ENCODE measurements at places on chromosomes 13 and 19.

DNA sequence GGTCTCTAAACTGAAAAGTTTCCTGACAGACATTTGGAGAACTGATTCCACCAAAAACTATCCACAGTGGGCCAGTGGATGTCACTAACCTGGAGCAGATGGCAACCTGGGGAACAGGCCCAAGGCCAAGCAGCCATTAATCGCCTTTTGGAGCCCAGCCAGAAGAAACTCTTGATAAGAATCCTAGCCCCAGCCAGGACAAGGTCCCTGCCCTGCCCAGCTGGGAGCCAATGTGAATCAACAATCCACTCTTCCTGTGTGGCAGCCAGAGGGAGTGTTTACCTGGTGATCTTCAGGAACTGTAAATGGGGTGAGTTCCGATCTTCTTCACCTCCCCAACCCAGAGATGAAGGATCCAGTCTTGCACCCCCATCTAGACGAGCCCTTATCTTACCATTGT, 14.5 kb upstream of the IGSF23 start:
- no peaks in the 10 kb centered on the region for H3K36me3 ChIP-seq
- H3K27ac ChIP-seq, result no peak overlapping the region
- peaks cover 30% of the 10 kb centered on the region for H3K27me3 ChIP-seq

DNA sequence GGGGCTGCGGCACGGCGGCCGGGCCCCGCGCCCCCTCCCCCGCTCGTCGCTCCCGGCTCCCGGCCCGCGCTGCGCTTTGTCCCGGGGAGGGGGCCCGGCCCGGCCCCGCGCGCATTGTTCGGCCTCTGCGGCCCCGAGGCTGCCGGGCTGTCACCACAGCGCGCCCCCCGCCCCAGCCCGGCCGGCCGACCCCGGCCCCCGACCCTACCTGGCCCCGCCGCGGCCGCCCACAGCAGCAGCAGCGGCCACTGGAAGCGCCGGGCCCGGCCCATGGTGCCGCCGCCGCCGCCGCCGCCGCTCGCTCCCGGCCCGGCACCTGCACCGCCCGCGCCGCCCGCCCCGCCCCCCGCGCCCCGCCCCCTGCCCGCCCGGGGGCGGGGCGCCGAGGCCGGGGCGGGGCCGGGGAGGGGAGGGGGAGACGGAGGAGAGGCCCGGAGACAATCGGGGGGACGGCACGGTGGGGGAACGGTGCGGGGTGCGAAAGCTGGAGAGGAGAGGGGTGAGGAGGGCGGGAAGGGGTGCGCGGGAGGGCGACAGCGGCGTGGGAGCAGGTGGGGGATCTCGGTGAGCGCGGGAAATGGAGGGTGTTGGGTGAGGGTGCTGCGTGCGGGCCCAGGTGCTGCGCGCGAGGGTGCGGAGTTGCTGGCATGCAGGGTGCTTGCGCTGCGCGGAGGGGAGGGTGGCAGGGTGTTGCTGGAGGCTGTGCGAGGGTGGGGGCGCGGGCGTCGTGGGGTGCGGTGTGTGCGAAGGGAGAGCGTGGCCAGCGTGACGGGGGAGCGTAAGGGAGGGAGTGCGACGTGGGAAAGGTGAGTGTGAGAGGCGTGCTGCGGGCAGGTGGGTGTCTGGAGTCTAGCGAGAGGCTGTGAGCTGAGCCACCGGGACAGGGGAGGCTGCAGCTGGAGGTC, at the start of gene CADM4:
Gene CADM4 (minus strand): TSS at position 332 of the 905 bp plus-strand sequence. CDS start 60 bp downstream, at position 272.
- no peaks in the 10 kb centered on the region for H3K36me3 ChIP-seq
- peaks cover 34% of the 10 kb centered on the region for H3K27me3 ChIP-seq
- peaks cover 23% of the 10 kb centered on the region for H3K4me1 ChIP-seq
- DNase-seq, result peak; percentile 49

DNA sequence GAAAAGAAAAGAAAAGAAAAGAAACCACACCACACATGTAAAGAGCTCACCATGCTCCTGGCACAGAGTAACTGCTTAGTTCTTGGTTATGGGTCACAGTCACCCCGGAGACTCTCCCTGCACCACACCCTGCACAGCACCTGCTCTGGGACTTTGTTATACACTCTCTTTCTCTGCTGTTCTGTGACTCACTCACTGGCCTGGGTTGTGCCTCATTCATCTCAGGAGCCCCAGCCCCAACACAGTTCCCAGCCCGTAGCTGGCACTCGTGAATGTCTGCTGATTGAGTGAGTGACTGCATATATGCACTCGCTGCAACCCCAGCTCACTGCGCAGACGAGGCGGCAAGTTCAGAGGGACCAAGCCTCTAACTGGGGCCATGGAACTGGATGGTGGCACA, 22.9 kb upstream of the ZNF507 start:
- no peak for DNase-seq
- no peak overlapping the region for H3K27ac ChIP-seq

DNA sequence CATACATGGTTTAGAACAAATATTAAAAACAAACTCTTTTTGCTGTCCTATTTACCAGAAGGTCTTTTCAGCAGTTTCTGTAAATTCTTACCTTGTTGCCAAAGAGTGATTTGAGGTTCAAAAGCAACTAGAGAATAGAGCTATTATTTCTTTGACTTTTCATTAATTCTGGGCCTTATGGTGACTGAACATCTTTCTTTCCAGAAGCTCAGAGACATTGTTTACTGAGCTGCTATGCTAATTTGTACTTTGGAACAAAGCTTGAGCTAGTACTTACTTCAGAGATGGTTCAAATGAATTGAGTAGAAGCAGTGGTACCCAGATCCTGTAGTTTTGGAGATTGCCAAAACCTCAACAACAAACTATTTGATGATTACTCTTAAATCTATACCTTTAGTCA, 331.2 kb downstream of the SPRY2 start:
- H3K4me3 ChIP-seq, result no peak overlapping the region
- no peaks in the 10 kb centered on the region for H3K27me3 ChIP-seq
- H3K4me1 ChIP-seq, result peaks cover 3% of the 10 kb centered on the region

- peaks cover 2% of the 10 kb centered on the region for H3K27me3 ChIP-seq
- H3K36me3 ChIP-seq, result no peaks in the 10 kb centered on the region
- DNase-seq, result no peak
- H3K4me3 ChIP-seq, result no peak overlapping the region
- H3K27ac ChIP-seq, result no peak overlapping the region
- no peaks in the 10 kb centered on the region for H3K4me1 ChIP-seq
Observed at GRCh38 chr19:13070425-13071140, 32.1 kb downstream of the LYL1 start.

GRCh38 chr13:42218576-42218975, 53.4 kb upstream of the AKAP11 start:
- H3K4me3 ChIP-seq, result no peak overlapping the region
- H3K27me3 ChIP-seq, result no peaks in the 10 kb centered on the region
- DNase-seq, result no peak
- H3K27ac ChIP-seq, result no peak overlapping the region
- no peaks in the 10 kb centered on the region for H3K4me1 ChIP-seq
- no peaks in the 10 kb centered on the region for H3K36me3 ChIP-seq

GRCh38 chr13:66681403-66681802, 548.7 kb downstream of the PCDH9 start:
- no peaks in the 10 kb centered on the region for H3K36me3 ChIP-seq
- H3K4me1 ChIP-seq, result no peaks in the 10 kb centered on the region
- no peaks in the 10 kb centered on the region for H3K27me3 ChIP-seq
- no peak overlapping the region for H3K27ac ChIP-seq

DNA sequence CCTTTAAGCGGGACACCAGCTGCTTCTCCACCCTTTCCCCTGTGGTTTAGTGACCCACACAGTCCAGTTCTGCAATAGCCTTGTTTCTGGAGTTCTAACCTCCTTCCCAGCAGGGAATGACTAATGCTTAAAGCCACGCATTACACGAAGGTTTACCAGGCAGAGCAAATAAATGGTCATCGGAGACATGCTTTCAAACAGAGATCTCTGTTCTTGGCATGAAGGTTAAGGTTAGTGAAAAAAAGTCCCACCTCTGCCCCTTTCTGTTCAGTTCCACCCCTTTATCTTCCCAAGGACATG, 25.3 kb upstream of the MEDAG start:
- DNase-seq, result no peak
- no peak overlapping the region for H3K4me3 ChIP-seq
- peaks cover 17% of the 10 kb centered on the region for H3K27me3 ChIP-seq
- no peak overlapping the region for H3K27ac ChIP-seq
- H3K4me1 ChIP-seq, result no peaks in the 10 kb centered on the region

GRCh38 chr19:56507446-56508289, at the start of gene ZNF471:
Gene ZNF471 (plus strand): TSS chr19:56507855. CDS start chr19:56511572, 3,717 bp downstream.
- peaks cover 5% of the 10 kb centered on the region for H3K36me3 ChIP-seq
- H3K27me3 ChIP-seq, result no peaks in the 10 kb centered on the region
- DNase-seq, result peak; percentile 81
- H3K4me3 ChIP-seq, result no peak within 1 kb of the TSS
- no peak within 1 kb of the TSS for H3K27ac ChIP-seq
- peaks cover 9% of the 10 kb centered on the region for H3K4me1 ChIP-seq

- peak overlapping the region; percentile 99 for H3K27ac ChIP-seq
- DNase-seq, result no peak
- peak overlapping the region; percentile 97 for H3K4me3 ChIP-seq
- peaks cover 46% of the 10 kb centered on the region for H3K36me3 ChIP-seq
- H3K4me1 ChIP-seq, result peaks cover 92% of the 10 kb centered on the region
Observed at GRCh38 chr19:41551711-41552110, 24.3 kb upstream of the CEACAM21 start.

DNA sequence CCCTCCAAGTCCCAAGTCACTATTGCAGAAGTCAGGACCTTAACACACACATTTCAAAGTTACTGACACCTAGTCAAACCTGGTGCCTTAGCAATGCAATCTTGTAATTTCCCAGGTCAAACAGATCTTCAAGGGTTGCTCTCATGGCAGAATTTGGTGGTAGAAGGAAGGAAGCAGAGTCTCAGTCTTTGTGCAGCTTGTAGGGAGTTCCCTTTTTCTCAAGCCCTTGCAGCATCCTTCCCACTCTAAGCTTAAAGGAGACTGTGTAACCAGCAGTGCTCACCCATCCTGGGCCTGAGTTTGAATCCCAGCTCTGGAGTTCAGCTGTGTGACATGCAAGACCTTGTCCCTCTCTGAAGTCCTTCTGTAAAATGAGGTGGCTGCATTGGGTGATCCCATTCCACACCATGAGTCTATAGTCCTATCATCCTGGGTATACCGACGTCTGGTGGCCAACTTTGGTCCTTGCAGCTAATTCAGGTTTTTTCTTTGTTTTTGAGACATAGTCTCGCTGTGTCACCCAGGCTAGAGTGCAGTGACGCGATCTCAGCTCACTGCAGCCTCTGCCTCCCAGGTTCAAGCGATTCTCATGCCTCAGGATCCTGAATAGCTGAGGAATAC, 9.8 kb downstream of the SIGLEC10 start:
- H3K36me3 ChIP-seq, result peaks cover 15% of the 10 kb centered on the region
- DNase-seq, result no peak
- peaks cover 28% of the 10 kb centered on the region for H3K4me1 ChIP-seq

- H3K4me3 ChIP-seq, result peak overlapping the region; percentile 75
- no peak for DNase-seq
- H3K27ac ChIP-seq, result no peak overlapping the region
- peaks cover 15% of the 10 kb centered on the region for H3K4me1 ChIP-seq
- H3K36me3 ChIP-seq, result no peaks in the 10 kb centered on the region
Observed at GRCh38 chr19:35533822-35534392, 651 bp downstream of the GAPDHS start.

DNA sequence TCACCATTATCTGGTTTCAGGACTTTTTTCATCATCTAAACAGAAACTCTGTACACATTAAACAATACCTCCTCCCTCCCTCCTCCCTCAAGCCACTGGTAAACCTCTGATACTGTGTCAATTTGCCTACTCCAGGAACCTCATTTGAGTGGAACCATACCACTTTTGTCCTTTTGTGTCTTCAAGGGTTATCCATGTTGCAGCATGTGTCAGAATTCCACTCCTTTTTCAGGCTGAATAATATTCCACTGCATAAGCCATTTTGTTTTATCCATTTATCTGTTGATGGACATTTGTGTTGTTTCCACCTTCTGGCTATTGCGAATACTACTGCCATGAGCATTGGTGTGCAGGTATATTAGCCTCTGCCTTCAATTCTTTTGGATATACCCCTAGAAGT, 27.5 kb downstream of the TGDS start:
- H3K4me1 ChIP-seq, result no peaks in the 10 kb centered on the region
- peaks cover 41% of the 10 kb centered on the region for H3K36me3 ChIP-seq
- DNase-seq, result no peak
- H3K27ac ChIP-seq, result no peak overlapping the region
- no peak overlapping the region for H3K4me3 ChIP-seq

- H3K27ac ChIP-seq, result peak overlapping the region; percentile 88
- H3K4me1 ChIP-seq, result peaks cover 47% of the 10 kb centered on the region
- DNase-seq, result peak; percentile 40
- peaks cover 17% of the 10 kb centered on the region for H3K36me3 ChIP-seq
- H3K4me3 ChIP-seq, result peak overlapping the region; percentile 76
Observed at GRCh38 chr19:2775556-2776430, 7.3 kb downstream of the SGTA start.

GRCh38 chr19:3183721-3184641, 1.7 kb upstream of the NCLN start:
- DNase-seq, result no peak
- H3K36me3 ChIP-seq, result peaks cover 35% of the 10 kb centered on the region
- H3K27ac ChIP-seq, result peak overlapping the region; percentile 95

DNA sequence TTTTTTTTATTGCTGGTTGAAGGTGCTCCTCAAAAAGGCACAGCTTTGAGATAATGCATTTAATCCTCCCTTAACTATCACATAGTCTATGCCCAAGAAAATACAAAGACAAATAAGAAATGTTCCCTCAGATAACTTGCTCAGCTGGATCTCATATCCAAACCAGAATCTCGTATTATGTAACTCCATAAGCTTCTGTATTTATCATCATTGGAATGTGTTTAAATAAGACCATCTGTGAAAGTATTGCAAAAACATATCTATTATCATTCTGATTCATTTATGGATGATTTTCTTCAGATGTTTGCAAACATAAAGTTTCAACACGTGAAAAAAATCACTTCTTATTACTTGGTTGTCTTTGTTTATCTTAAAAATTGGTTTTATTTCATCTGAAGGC, 190.9 kb downstream of the IRS2 start:
- no peaks in the 10 kb centered on the region for H3K36me3 ChIP-seq
- no peak overlapping the region for H3K27ac ChIP-seq
- DNase-seq, result no peak
- H3K27me3 ChIP-seq, result no peaks in the 10 kb centered on the region

- no peak for DNase-seq
- H3K27me3 ChIP-seq, result no peaks in the 10 kb centered on the region
- no peak overlapping the region for H3K4me3 ChIP-seq
- H3K36me3 ChIP-seq, result peaks cover 36% of the 10 kb centered on the region
- peaks cover 36% of the 10 kb centered on the region for H3K4me1 ChIP-seq
Observed at GRCh38 chr13:29589234-29589633, 6.3 kb downstream of the SLC7A1 start.

- no peak overlapping the region for H3K27ac ChIP-seq
- peaks cover 11% of the 10 kb centered on the region for H3K36me3 ChIP-seq
- H3K4me3 ChIP-seq, result no peak overlapping the region
- no peak for DNase-seq
- no peaks in the 10 kb centered on the region for H3K27me3 ChIP-seq
- H3K4me1 ChIP-seq, result peaks cover 23% of the 10 kb centered on the region
Observed at GRCh38 chr13:46121033-46121432, 16.2 kb upstream of the CPB2 start.

DNA sequence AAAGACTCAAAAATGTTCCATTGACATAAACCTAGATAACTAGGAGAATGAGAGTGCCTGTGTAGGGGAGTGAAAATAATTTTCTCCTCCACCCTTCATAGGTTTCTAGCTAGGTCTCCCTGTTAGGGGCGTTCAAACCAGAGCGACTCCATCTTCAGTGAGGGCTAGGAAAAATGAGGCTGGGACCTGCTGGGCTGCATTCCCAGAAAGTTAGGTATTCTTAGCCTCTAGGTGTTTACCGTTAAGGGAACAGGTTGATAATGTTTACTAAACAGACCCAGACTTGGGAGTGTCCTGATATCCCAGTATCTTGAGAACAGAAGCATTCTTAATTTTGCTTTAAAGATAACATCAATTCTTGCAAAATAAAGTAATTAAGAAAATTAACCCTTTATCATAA, 20.1 kb downstream of the PABPC3 start:
- H3K27me3 ChIP-seq, result peaks cover 29% of the 10 kb centered on the region
- no peaks in the 10 kb centered on the region for H3K36me3 ChIP-seq
- DNase-seq, result no peak
